ENCODE measurements at places on chromosomes 6 and 20.

DNA sequence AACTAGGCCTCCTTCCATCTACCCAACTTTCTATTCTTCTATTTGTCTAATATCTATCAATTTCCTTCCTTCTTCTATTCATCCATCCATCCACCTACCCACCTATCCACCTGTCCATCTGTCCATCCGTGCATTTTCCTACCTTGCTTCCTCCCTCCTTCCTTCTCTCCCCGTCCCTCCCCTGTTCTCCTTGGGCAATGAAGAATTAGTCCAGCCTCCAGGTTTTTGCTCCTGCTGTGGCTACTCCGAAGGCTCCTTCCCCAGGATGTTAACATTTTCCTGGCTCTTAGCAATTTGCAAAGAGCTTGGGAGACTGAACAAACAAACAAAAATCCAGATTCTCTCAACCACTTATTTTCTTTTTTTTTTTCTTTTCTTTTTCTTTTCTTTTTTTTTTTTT lies 81.6 kb downstream of the KCNB1 start:
- DNase-seq = no peak

DNA sequence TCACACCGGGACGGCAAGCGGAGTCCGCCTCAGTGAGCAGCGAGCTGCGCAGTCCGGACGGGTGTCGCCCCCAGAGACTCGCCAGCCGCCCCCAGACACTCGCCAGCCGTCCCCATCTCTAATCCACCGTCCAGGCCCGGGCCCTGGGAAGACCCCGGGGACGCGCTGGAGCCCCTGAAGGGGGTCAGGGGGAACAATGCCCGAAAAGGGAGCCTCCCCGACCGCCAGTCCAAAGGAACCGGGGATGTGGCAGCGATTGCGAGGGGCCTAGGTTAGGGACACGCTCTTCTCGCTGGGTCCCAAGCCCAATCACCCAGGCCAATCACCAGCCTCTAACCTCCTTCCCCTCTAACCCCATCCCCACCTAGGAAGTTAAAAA lies 33.1 kb downstream of the TFAP2A start:
- DNase-seq = no peak

DNA sequence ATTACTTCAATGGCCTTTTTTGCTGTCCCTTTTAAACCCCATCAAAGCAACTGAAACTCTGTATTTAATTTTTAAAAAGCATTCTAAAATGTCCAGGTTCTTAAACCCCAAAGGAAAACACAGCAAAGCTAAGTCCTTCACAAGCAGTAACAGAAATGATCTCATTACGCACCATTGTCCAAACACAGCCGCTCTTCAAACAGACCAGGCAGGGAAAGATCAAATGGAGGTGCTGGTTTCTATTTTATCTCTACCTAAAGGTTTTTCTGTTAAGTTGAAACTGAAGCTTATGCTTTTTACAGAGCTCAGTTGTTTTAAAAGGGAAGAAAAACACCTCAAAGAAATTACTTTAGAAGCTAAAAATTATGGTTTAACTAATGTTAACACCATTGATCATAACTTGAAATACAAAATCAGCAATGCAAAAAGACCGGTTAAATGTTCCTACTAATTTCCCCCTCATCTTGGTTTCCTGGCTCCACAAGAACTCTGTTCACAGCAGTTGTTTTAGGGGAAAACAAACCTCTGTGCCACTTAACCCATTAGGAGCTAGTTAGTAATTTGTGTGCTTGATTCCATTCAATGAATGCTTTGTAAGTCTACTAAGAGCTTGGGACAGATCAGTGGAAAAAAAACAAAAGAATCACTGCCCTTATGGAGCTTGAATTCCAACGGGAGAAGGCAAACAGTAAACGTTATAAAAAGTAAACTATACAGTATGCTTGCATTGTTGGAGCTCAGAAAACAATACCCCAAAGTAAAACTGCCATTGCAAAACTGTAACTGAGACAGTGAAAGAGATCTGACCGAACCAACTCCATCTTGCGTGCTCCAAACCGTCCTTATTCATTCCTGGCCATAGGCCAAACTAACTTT lies 87.4 kb downstream of the CD24 start:
- peak; percentile 24 for DNase-seq

DNA sequence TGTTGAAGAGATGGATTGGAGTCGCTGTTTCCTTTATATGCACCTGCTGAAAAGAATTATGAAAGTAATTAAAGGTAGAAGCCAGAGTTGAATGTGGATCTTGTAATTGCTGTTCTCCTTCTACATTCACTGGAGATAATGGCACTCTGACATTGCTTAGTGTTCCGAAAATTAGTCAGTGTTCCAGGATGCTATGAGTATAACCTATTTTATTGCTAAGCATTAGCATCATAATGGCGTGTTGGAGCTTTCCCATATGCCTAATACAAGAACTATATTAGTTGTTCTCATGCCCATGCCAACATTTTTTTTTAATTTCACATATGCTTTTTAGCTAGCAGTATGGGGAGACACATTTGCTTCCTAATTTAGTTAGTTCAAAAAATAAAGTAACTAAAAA lies 236.4 kb downstream of the ARHGAP18 start:
- no peak for DNase-seq

DNA sequence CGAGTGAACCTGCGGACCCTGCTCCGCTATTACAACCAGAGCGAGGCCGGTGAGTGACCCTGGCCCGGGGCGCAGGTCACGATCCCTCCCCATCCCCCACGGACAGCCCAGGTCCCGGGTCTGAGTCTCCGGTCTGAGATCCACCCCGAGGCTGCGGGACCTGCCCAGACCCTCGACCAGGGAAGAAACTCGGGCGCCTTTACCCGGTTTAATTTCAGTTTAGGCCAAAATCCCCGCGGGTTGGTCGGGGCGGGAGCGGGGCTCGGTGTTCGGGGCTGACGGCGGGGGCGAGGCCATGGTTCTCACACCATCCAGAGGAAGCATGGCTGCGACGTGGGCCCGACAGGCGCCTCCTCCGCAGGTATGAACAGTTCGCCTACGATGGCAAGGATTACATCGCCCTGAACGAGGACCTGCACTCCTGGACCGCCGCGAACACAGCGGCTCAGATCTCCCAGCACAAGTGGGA lies 46.9 kb upstream of the TRIM26 start:
- DNase-seq = peak; percentile 2

- no peak for DNase-seq
These were observed 155.2 kb downstream of the SCML4 start for GRCh38 chr6:107668743-107669474.

All from neuronal stem cell (in vitro differentiated cells).